Ovary (tissue), 10 donors: ENCODE measurements at places on chromosomes 3 and 15. TPM values are rescaled to one million over a fixed set of nuclear protein-coding genes. Genes with fewer than 3 reads are reported as not detected.

DNA sequence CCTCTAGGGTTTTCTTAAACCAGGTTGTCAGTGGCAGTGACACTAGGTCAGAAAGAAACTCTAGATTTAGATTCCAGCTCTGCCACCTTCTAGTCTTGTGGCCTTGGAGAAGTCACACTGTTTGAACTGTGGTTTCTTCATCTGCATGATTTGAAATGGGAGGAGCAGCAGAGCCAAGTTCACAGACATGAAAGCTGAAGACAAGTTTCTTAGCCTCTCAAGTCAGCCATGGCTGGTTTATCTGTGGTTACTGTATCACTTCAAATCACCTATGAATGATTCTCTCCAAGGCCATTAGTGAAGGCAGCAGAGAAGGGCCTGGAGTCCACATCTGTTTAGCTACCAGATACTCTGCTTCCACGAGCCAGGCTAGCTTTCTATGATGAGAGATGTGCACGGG is 15.6 kb downstream of the CLEC3B start:
- DNase-seq = no peak

DNA sequence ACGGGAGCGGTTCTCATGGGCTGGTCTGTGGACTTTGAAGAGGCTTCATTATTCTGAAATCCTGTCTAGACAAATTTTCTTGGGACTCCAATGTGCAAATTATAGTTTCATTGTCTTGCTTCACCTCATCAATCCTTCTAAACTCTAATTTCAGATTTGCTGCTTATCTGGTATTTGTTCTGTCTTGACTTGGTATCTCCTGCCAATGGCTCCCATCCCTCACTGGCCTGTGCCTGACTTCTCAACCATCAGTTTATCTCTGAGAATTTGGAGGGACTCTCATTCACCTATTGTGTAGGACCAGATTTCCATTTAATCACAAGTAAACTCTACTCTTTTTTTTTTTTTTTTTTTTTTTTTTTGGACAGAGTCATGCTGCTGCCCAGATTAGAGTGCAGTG is 960.2 kb upstream of the NR2F2 start:
- no peak for DNase-seq

GRCh38 chr3:60263191-60263590 is 988.1 kb downstream of the FHIT start:
- no peak for DNase-seq

DNA sequence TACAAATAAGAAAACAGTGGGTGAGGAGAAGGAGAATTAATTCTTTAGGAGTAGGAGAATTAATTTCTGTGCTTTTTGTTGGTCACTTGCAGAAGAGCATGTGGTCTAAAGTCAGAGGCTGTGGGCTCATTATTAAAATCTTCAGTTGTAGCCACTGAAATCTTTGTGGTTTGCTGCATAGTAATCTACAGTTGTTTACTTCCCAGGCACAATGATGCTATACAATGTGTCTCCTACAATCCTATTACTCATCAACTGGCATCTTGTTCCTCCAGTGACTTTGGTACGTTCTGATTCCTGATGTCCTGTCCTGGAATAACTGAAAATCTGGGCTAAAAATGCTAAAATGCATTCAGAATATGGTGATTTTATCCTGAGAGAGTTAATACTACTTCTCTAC is 21.0 kb downstream of the IFT122 start:
- no peak for DNase-seq

GRCh38 chr15:100520132-100520921 is 8.4 kb downstream of the CERS3 start:
- no peak for DNase-seq

DNA sequence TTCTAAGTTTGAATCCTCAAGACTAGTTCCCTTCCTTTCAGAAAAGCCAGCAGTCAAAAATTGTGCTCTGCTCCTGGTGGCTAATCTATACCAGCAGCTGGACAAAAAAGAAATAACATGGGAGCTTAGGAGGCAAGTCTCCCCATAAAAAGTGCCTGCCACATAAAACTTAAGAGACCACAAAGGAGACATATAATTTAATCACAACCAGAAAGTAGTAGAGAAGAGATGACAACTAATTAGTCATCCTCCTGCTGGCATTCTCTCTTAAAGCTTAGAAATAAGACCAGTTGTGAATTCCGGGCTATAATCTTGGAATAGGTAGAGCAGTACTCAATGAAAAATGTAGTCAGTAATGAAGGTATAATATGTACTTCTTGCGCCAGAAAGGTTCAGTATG is 20.2 kb upstream of the IMPG2 start:
- no peak for DNase-seq

GRCh38 chr15:96353416-96353929 is 23.0 kb downstream of the NR2F2 start:
- DNase-seq = no peak

DNA sequence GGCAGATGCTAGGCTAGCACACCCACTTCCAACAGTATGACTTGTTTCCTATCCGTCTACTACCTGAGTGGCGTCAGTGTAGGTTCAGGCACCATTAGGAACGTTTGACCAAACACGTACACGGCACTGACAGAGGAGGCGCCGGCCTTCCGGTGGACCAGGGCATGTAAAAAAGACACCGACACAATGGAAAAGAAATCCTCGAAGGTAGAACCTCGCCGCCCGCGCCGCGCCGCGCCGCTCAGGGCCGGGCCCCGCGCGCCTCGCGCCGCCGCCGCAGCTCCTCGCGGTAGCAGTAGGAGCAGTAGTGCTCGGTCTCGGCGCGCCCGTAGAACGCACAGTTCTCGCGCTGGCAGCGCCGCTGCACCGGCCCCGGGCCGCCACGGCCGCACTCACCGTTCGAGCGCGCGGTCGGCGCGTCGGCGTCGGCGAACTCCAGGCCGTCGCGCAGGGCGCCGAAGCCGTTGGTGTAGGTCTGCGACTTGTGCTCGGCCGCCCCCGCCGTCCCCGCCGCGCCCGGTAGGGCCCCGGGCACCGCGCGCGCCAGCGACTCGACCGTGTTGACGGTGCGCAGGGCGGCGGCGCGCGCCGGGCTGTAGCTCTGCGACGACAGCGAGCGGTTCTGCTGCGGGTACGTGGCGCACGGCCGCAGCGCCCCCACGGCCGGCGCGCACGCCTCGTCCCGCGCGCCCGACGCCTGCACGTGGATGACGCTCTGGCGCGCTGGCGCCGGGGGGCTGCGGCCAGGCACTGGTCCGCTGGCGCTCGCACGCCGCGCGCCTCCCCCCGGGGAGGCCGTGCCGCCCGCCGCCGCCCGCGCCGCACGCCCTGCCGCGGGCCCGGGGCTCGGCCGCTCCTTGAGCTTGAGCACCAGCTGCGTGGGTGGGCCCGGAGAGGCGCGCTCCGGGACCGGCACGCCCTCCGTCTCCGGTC is 156.7 kb downstream of the KLF13 start:
- DNase-seq = peak; percentile 15

GRCh38 chr3:121126033-121126706 is 218.2 kb downstream of the STXBP5L start:
- DNase-seq = no peak

GRCh38 chr15:77759896-77760592 is 127.3 kb upstream of the LINGO1 start:
- no peak for DNase-seq

- DNase-seq = no peak
These were observed 314.2 kb downstream of the LPP start for GRCh38 chr3:188468196-188468595.

DNA sequence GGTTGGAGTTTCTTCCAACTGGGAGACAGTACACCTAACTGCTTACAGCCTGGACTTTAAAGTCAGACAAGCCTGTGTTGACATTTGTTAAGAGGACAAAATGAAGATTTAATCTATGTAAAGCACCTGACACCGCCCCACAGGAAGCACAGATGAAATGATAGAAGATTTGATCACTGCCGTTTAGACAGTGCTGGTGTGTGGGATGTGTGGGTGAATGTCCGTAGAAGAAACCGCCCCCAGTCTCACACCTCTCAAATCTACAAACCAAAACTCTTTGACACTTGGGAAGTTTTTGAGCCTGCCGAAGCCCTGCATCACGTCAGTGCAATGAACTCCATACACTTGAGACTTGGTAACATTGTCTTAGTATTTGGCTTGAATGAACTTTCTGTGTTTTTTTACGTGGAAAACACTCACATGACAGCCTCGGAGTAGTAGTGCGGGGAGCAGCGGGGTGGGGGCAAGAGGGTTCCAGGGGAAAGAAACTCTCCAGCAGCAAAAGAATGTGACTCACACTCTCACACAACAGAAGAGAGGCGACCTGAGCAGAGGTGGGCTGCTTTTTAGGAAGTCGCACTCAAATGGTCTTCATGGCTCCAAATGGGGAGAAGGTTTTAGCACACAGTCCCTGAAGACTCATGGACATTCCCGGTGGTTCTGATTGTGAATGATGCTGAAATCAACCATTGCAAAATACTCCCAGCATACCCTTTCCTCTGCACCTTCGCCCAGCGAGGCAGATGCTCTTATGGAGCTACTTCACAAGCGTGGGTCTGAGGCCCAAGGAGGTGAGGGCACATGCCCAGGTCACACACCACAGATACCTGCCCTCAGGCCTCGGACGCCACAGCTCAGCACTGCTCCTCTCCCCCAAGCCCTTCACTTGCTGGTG is 79.2 kb downstream of the SRGAP3 start:
- no peak for DNase-seq

- DNase-seq = no peak
These were observed 180.2 kb upstream of the TTC14 start for GRCh38 chr3:180421721-180422120.

- DNase-seq = no peak
These were observed 6.3 kb downstream of the BHLHE40 start for GRCh38 chr3:4985330-4986174.

- DNase-seq = no peak
These were observed 653 bp upstream of the MFSD1 start for GRCh38 chr3:158801201-158801600.

DNA sequence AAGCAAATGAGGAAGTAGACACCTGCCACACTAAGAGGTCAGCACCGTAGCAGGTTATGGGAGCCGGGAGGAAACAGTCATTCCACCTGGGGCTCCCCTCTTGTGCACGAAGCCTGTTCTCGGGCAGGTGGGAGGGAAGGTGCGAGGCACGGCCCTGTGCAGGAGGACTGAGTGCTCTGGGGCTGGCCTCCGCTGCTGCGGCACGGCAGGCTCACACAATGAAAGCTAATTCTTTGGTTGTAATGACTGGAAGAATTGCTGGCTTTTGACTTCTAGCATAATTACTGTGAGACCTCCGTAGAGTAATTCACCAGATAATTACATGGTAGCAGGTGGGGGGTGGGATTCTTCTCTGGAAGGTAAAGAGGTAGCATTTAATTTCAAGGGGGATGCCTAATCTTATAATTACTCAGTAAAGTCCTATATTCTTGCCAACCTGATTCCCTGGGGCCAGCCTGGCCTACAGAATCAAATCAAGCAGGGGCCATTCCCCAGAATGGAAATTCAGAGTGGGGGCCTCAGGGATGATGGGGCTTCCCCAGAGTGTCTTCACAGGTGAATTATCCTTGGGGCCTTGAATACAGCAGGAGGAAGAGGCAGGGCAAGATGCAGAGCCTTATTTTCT is 129.1 kb downstream of the TPRA1 start:
- no peak for DNase-seq

DNA sequence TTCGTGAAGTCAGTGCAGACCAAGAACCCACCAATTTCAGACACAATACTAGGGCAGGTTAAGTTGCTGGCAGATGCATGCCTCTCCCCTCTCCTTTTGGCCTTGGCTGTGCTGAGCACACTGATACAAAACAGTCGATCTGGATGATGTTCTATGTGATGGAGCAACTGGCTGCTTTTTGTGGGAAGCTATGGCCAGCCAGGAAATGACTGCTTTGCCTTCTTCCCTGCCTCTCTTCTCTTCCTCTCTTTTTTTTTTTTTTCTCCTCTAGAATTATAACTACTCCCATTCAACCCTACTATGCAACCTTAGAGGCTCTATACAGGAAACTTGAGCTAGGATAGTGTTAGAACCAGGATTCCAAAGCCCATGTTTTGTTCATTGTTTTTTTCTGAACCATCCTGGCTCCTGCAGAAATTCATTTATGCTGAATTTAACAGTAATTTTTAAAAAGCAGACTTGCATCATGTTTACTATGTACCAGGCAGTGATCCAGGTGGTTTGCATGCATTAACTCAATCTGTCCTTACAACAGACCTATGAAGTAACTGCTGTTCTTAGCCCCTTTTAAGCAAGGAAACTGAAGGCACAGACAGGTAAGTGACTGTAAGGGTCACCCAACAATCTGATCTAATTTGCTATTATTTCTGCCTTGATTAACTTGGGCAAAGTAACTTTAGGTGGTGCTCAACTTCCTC is 62.9 kb downstream of the PLD1 start:
- DNase-seq = no peak

DNA sequence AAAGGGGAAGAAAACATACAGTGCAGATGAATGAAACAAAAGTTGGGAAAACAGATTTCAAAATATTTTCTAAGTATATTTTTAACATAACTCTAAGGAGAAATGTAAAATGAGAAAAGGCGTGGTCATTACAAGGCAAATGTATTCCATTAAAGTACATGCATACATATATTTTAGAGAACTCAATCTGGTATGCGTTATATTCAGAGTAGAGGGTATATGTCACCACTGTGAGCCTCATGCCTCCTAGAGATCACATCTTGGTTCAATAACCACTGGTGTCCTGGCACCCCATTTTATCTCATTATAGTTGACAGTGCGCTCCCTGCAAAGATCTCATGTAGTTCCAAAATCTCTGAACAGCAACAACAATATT is 77.5 kb downstream of the SMARCC1 start:
- no peak for DNase-seq

GRCh38 chr3:52288674-52289073 is 1.0 kb downstream of the GLYCTK start:
- no peak for DNase-seq

DNA sequence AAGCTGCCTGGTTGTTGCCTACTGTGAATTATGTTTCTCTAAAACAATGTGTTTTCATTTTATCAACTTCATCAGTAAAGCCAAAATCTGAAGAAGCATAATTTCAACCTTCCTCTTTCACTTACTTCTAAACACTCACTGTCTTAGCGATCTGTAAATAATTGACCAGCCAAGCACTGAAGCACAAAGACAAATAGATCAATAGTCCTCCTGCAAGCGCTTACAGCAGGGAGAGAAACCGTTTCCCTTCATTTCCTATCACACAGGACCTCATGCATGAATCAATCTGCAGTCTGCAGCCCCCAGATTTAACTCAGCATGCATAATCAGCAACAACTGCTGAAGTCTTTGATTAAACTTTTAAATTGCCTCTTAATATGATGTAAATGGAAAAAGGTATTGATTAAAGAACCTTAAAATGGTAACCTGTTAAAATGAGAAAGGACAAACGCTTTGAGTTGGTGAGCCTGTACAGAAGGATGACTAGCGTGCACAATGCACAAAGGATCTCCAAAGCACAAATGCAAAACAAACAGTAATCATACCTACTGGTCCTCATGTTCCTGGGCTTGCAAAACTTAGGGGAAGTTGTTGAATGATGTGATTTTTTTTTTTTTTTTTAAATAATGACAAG is 370.2 kb upstream of the ZNF385D start:
- DNase-seq = no peak

Gene EID1
- polyA plus RNA-seq = 206 TPM

Gene RTP3
- polyA plus RNA-seq = not detected

Gene SPATA12
- polyA plus RNA-seq = 0.02 TPM

Gene SLC15A2
- 0.23 TPM for polyA plus RNA-seq

Gene MOBP
- polyA plus RNA-seq = 1.0 TPM

Gene SI
- not detected for polyA plus RNA-seq

Gene SERPINI2
- not detected for polyA plus RNA-seq

Gene CAV3
- polyA plus RNA-seq = 0.15 TPM

Gene CYP11A1
- 30.1 TPM for polyA plus RNA-seq

Gene SAMD7
- polyA plus RNA-seq = not detected
